ENCODE measurements at places on chromosomes 7 and 10.

DNA sequence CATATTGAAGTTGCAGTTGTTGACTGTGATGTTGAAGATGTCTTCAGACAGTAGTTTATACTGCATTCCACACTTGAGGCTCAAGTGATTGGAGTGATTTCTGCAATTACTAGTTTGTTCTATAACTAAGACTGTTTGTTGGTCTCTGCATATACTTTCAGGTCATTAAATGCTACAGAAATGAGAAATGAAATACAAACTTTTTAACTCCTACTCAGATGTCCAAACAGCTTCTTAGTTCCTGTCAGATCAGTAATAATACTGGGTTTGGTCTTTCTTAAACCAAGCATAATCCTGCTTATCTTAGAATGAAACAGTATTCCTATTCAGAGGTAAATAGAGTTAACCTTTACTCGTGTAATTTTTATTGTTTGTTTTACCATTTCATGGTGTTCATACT lies 115.9 kb downstream of the CCNY start:
- no peak for DNase-seq

- no peak for DNase-seq
These were observed 32.0 kb upstream of the CRTAC1 start for GRCh38 chr10:98062424-98062823.

DNA sequence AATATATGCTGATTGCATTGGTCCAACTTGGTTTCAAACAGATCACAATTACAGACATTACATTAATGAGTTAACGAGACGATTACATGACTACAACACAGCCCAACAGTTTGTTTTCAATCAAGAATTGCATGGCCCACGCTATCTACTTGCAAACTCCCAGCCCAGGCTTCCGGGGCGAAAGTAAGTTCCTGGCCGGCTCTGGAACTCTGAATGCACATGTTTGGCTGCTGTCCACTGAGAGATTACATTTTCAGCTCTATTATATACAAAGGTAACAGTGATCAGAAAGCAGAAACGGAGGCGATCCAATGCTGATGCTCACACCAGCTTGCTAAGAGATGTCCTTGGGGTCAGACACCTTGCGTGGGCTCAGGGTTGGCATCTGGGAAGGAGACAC lies 206.3 kb downstream of the FANK1 start:
- DNase-seq = no peak

GRCh38 chr7:3164380-3164792 lies 120.7 kb upstream of the CARD11 start:
- DNase-seq = no peak

Data from T47D (cell line).